ENCODE measurements at places on chromosomes 2 and 18. TPM values are rescaled to one million over a fixed set of nuclear protein-coding genes. Genes with fewer than 3 reads are reported as not detected.

GRCh38 chr2:7572450-7572849, 655.2 kb downstream of the RNF144A start:
- DNase-seq, result no peak
- H3K4me1 ChIP-seq, result no peaks in the 10 kb centered on the region
- no peaks in the 10 kb centered on the region for H3K36me3 ChIP-seq
- no peaks in the 10 kb centered on the region for H3K27me3 ChIP-seq
- H3K4me3 ChIP-seq, result no peak overlapping the region

DNA sequence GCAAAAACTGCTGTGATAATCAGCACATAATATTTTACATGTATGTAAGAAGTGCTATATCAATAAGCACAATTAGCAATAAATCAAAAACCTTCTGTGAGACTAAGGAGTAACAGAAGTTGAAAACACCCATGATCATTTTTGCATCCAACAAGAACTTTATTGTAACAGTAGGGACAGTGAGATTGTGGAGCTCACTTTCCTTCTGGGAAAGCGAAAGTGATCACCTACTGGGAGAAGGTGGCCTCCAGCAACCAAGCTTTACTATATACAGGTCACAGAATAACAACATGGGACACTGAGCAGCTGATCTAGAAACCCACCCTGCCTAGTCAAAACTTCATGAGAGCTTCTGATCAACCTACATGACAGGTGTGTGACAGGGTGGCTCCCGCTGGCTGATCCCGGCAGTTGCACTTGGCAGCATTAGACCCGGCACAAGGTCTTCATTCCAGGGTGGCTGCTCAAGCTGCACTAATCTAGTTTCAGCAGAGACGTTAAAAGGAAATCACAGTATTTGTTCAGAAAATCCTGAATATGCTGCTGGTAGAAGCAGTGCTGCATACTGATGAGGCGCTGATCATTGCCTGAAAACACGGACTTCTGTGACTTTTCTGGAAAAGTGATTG, 63.5 kb upstream of the ARL5A start:
- no peaks in the 10 kb centered on the region for H3K36me3 ChIP-seq
- DNase-seq, result no peak
- no peak overlapping the region for H3K4me3 ChIP-seq
- no peak overlapping the region for H3K27ac ChIP-seq
- peaks cover 8% of the 10 kb centered on the region for H3K27me3 ChIP-seq

GRCh38 chr18:27695052-27695451, 481.9 kb downstream of the CDH2 start:
- no peak for DNase-seq
- no peaks in the 10 kb centered on the region for H3K27me3 ChIP-seq
- H3K4me1 ChIP-seq, result no peaks in the 10 kb centered on the region
- H3K27ac ChIP-seq, result no peak overlapping the region

GRCh38 chr2:182321096-182321495, 105.7 kb downstream of the PDE1A start:
- no peaks in the 10 kb centered on the region for H3K27me3 ChIP-seq
- H3K4me1 ChIP-seq, result no peaks in the 10 kb centered on the region
- no peaks in the 10 kb centered on the region for H3K36me3 ChIP-seq

- H3K36me3 ChIP-seq, result no peaks in the 10 kb centered on the region
- H3K27me3 ChIP-seq, result no peaks in the 10 kb centered on the region
- no peak overlapping the region for H3K27ac ChIP-seq
- no peak overlapping the region for H3K4me3 ChIP-seq
- H3K4me1 ChIP-seq, result peaks cover 4% of the 10 kb centered on the region
Observed at GRCh38 chr2:2764001-2764355, 432.9 kb upstream of the MYT1L start.

DNA sequence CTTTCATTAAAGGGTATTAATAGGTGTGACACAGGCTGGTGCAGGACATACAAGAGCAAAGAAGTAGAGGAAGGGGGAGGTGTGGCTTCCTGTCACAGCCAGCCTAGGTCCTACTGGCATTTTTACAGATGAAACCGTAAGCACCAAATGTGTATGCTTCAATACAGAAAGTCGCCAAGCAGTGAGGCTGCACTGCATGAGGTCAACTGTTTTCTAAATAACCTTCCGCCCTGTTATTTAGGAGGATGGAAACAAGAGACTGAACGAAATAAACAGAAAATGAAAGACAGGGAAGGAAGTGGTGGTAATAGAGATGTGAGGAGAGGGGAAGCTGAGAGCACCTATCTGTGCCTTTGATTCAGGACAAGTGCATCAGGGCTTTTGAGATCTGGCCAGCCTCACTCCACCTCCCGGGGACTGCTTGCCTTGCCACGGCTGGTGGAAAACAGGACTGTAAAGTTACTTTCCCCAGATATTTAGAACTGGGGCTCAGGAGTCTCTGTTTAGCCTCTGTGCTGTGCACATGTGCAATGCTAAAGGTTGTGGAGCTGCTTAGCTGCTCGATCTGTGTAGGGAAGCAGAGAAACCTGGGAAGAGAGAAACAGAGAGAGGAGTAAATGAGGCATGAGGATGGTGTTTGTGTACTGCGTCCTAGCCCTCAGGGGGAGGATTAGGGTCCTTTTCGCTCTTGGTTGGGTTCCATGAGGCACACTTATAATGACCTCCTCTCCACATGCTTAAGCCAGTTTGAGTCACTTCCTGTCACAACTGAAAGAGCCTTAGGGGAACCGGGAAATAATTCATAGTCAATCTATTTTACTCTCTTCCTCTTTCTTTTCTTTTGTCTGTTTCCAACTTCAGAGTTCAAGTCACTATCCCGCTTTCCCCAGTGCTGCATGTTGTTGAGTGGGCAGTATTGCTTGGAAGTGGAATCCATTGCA, 62.3 kb upstream of the BOD1L2 start:
- no peaks in the 10 kb centered on the region for H3K27me3 ChIP-seq
- H3K27ac ChIP-seq, result no peak overlapping the region
- H3K36me3 ChIP-seq, result no peaks in the 10 kb centered on the region
- DNase-seq, result no peak
- no peaks in the 10 kb centered on the region for H3K4me1 ChIP-seq

DNA sequence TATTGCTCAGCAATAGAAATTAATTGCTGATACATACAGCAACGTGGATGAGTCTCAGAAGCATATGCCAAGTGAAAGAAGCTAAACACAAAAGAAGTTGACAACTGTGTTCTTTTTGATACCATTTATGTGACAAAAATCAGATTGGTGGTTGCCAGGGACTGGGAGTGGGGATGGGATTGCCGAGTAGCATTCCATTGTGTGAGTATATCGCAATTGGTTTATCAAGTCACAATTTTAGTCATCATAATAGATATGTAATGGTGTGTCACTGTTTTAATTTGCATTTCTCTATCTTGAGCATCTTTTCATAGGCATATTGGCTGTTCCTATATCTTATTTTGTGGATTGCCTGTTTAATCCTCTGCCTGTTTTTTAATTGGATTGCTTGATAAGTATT, 20.9 kb downstream of the STRADB start:
- no peaks in the 10 kb centered on the region for H3K4me1 ChIP-seq
- peaks cover 8% of the 10 kb centered on the region for H3K36me3 ChIP-seq
- DNase-seq, result no peak
- no peak overlapping the region for H3K4me3 ChIP-seq
- H3K27me3 ChIP-seq, result no peaks in the 10 kb centered on the region

GRCh38 chr2:101440127-101440738, 34.7 kb downstream of the RFX8 start:
- no peak overlapping the region for H3K27ac ChIP-seq
- H3K4me3 ChIP-seq, result no peak overlapping the region
- no peaks in the 10 kb centered on the region for H3K36me3 ChIP-seq
- peaks cover 19% of the 10 kb centered on the region for H3K27me3 ChIP-seq

- H3K4me1 ChIP-seq, result no peaks in the 10 kb centered on the region
- H3K4me3 ChIP-seq, result no peak overlapping the region
- no peaks in the 10 kb centered on the region for H3K36me3 ChIP-seq
- no peak overlapping the region for H3K27ac ChIP-seq
- DNase-seq, result no peak
- no peaks in the 10 kb centered on the region for H3K27me3 ChIP-seq
Observed at GRCh38 chr18:54426085-54426665, 68.5 kb downstream of the C18orf54 start.

- DNase-seq, result no peak
- H3K27ac ChIP-seq, result no peak overlapping the region
- H3K4me1 ChIP-seq, result peaks cover 3% of the 10 kb centered on the region
- no peak overlapping the region for H3K4me3 ChIP-seq
Observed at GRCh38 chr2:208172125-208172524, 8.7 kb upstream of the CRYGA start.

GRCh38 chr2:176149481-176149938, 1.8 kb upstream of the HOXD4 start:
- no peak overlapping the region for H3K27ac ChIP-seq
- no peak overlapping the region for H3K4me3 ChIP-seq
- H3K36me3 ChIP-seq, result no peaks in the 10 kb centered on the region
- peaks cover 63% of the 10 kb centered on the region for H3K27me3 ChIP-seq
- no peak for DNase-seq

The CPS1 gene
- 6.0 TPM for total RNA-seq

The UGT1A5 gene
- total RNA-seq, result not detected

The GCG gene
- 0.29 TPM for total RNA-seq

The G6PC2 gene
- total RNA-seq, result not detected

The FSHR gene
- not detected for total RNA-seq

The LIPT1 gene
- 8.6 TPM for total RNA-seq
